ENCODE measurements at places on chromosomes 3 and 15.

DNA sequence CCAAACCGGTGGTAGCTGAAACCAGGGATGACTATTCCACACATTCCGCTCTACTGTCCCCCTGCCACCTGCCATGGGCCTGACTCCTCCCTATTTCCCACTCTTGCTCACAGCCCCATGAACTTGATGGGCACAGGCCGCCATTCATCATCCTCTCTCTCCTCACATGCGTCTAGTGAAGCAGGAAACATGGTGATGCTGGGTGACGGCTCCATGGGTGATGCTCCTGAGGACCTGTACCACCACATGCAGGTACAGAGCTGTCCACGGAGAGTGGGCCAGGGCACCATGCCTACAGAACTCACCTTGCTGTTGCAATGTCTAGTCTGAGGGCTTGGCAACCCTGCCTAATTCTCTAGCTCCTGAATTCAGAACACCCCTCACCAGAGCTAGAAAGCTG, 23.3 kb upstream of the MANF start:
- DNase-seq: no peak

GRCh38 chr3:173397161-173398110, at the start of gene NLGN1:
TSS of gene NLGN1 (plus strand) at chr3:173397744.
- no peak for DNase-seq

DNA sequence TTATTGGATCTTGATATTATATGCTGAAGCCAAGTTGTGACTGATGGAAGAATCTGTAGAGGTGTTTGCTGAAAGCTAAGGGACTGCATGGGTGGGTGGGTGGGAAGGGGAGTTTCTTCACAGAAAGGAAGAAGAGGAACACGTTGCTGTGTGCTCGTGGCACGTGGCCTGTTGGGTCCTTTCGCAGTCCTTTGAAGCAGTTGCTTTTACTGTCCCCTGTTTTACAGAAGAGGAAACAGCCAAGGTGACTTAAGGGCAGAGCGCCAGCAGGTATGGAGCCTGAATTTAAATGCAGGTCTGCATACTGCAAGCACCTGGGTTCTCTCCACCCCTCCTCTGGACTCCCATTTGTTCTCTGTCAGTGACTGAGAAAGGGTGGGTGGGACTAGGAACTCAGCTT, 59.4 kb upstream of the PRR23C start:
- no peak for DNase-seq

DNA sequence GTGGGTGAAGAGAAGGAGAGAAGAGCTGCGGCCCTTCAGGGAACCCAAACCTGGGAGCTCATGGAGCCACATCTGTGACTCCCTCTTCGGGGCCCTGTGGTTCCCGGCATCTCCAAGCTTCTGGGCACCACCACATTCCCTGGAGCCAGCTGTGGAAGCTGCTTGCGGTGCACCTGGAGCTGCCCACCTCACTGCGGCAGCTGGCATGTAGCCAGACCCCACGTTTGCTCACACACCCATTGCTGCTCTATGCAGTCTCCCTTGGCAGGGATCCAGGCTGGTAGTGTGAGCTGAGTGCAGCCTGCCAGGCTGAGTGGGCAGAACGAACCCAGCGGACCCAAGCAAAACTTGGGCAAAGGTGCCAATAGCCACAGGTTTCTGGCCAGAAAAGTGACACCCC, 16.8 kb upstream of the PLA2G4E start:
- no peak for DNase-seq

DNA sequence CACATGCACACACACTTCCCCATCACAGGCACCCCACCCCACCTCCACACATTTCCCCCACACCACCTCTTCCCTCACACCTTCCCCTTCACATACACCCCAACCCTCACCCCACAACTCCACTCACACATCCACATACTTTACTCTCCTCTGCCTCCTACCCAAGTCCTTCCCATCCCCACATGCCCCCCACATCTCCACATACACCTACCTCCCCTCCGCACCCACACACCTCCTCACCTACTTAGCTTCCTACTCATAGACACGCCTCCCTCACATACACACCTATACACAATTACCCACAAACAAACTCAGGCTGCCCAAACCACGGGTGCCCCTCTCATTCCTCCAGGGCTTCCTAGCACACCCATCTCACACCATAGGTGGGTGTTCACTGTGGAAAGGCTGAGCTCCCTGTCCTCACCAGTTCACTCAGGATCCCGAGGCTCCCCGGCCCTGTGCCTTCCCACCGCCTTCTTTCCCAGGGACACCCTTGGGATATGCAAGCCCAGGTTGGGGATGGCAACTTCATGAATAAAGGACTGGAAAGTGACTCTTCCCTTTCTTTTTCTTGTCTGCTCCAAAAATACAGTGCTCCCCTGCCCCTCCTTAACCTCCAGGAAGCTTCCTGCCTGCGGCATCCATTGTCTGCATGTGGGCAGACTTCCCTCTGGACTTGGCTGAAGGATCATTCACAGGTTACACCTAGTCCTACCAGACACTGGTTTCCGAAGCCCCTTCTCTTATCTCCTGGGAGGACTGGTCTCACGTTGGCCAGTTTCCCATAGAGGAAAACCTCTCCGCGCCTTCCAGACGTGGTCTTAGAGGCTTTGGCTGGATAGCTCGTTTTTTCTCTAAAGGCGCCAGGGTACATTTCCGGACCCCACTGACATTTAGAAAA, 61.5 kb downstream of the SLCO2A1 start:
- no peak for DNase-seq

- DNase-seq: no peak
These were observed 514.1 kb downstream of the ROBO1 start for GRCh38 chr3:79253704-79254103.

- DNase-seq: no peak
These were observed 218.6 kb downstream of the SNRPN start for GRCh38 chr15:25173241-25174028.

- DNase-seq: no peak
These were observed 15.0 kb downstream of the TAGLN3 start for GRCh38 chr3:112013784-112014143.

GRCh38 chr3:62607287-62608029, 234.1 kb upstream of the FEZF2 start:
- DNase-seq: no peak

DNA sequence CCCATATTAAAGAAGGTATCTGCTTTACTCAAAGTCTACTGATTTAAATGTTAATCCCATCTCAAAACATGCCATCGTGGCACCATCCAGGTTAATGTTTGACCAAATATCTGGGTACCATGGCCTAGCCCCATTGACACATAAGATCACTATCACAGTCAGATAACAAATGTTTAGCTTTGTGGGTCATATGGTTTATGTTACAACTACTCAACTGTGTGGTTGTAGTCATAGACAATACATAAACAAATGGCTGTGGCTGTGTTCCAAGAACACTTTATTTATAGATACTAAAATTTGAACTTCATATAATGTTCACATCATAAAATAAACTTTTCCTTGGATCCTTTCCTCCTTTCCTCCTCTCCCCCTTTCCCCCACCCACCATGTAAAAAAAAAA, 9.8 kb upstream of the SNRPN start:
- no peak for DNase-seq

DNA sequence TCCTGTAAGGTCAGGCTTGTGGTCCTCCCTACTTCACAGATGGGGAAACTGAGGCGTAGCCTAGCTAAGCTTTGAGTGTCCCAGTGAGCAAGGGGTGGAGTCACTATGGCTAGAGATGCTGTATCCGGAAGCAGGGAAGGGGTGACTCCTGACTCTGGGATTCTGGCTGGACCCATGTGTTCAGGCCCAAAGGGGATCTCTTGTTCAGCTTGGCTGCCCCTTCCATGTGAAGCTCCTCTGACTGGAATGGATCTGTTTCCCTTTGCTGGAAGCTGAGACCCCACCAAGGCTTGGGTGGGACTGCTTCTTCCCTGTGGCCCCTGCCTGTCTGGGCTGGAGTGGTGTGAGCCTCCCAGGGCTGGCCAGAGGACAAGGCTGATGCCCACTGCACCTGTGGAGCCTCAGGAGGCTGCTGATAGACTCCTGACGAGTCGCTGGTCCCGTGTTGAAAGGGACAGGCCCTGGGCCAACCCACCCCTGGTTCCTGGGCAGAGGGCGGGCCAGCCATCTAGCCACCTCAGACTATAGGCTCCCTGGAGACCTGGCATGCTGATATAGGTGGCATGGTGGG, 1.0 kb downstream of the MAPKAPK3 start:
- no peak for DNase-seq

GRCh38 chr3:134060561-134061385, 31.0 kb upstream of the SLCO2A1 start:
- no peak for DNase-seq

- DNase-seq: no peak
These were observed 336.5 kb downstream of the ZNF385D start for GRCh38 chr3:21414506-21414905.

GRCh38 chr15:96066126-96066525, 264.4 kb upstream of the NR2F2 start:
- DNase-seq: no peak

DNA sequence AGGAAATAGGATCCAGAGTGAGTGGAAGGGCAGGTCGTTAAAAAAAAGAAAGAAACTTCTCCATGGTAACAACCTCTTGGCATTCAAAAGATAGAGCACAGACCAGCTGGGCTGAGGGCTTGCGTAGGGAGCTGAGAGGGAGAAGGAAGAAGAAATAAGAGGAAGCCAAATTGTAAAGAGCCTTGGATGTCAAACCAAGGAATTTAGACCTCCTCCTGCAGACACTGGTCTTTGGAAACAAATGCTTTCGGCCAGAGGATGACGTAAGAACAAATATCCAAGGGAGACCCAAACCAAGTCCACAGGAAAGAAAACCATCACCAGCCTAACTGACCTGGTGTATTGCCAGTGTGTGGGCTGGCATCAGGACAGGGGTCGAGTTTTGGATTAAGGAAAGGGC, 155.2 kb downstream of the UACA start:
- no peak for DNase-seq

DNA sequence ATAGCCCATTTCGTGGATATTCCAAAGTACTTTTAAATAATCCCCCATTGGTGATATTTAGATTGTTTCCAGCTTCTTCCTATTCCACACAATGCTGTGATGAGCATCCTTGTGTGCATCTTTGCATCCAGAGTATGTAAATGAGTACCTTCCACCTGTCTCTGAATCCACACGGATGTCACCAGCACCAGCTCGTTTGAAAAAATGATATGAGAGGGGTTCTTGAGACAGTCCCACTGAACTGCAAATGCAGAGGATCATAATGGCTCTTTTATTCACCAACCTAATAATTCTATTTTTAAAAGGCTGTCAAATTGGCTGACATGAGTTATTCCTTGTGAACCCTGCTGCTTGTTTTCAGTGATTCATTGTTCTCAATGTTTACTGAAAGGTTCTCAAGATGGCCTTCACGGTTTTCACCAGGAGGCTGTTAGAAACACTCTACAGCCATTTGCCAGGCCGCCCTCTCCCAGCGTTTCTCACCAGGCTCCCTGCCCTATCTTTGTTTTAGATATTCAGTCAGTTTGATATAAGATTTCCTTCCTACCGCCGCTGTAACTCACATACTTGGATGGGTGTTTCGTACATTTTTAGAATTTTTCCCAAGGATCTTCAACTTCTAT, 96.7 kb upstream of the PTPRG start:
- no peak for DNase-seq

DNA sequence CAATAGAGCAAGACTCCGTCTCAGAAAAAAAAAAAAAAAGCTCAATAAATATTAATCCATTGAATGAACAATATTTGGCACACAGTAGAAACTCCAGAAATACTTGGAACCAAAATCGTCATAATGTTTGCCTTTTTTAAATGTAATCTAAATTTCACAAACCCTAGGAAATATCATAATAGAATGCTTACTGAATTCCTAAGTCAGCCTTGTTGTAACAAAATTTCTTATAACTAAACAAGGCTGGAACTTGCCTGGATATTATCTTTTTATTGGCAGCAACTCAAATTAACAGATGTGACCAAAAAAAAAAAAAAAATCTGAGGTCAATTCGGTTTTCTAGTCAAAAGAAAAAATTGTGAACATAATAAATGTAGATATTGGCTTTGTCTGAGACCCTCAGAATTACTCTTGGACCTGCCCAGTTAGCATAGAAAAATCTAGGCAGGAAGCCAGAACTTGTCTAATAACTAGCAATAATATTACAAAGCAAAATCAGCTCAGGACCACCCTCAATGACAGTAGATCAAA, 33.3 kb downstream of the GABPB1 start:
- no peak for DNase-seq

DNA sequence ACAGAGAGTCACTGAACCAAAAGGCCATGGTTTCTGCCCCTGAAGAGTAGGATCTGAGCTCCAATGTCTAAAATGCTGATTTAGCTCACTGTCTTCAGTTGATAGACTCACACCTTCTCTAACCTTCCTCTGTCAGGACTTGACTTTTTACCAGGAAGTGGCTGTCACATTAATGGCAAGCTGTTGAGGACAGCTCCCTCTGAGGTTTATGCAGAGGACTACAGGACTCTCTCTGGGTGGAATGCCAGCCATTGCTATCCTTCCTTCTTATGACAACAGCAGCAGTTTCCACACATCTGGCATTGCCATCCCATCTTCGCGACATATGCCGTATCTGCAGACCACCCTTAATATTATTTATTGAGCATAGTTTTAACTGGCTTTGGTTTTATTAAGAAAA, 103.8 kb upstream of the PRICKLE2 start:
- DNase-seq: no peak

DNA sequence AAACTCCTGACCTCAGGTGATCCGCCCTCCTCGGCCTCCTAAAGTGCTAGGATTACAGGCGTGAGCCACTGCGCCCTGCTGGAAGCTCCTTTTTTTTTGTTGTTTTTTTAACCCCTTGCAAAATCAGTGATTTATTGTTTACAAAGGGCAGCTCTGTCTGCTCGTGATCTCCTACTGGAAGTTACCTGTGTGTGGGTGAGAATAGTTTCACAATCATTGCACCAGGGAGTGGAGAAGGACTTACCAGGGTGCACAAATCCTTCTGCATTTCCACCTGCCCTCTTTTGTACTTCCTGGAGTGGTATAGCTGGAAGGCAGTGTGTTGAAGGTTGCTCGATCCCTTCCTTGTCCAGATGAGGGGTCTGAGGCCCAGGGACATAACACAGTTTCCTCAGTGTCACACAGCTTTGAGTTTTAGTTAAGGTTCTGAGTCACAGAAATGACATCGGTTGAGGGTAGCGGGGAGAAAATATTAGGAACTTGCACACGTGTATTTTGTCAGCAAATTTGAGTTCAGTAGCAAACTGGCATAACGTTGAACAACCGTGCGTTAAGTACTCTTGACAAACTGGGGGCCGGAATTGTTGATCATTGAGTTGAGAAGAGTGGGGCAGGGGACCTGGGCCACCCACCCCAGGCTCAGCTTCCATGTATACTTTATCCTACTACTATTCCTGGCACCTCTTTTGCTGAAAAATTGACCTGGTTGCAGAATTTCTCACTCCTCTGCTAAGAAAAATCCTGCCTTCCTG, 11.3 kb upstream of the TRAK1 start:
- no peak for DNase-seq

GRCh38 chr15:72229076-72229946, 1.7 kb downstream of the PKM start:
- DNase-seq: no peak

GRCh38 chr3:50293079-50293801, 1.0 kb upstream of the IFRD2 start:
- DNase-seq: no peak

DNA sequence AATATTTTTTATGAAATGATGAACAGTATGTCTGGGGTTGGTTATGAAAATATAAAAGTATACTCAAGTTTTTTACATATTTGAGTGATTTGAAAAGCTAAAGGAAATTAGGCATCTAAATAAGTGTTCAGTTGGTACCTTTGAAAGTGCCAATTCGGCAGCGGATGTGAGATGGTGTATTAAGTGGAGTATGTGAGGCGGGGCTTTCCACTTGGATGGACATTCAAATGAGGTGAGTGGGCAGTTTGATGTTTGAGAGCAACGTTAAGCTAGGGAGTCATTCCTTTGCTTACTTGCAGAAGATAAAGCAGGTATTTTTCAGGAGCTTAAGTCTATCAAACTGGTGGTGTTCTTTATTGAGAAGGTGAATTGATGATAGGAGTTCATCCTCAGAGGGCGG, 189.0 kb upstream of the GOLIM4 start:
- DNase-seq: no peak

Measured in GOT3 (cell line).